ENCODE measurements at places on chromosomes 3 and 15. TPM values are rescaled to one million over a fixed set of nuclear protein-coding genes. Genes with fewer than 3 reads are reported as not detected.
A peak's percentile ranks its signal among the peaks of the same experiment; 100 is the strongest.

The SHC4 gene
- total RNA-seq, result 1.0 TPM

The P2RY1 gene
- total RNA-seq, result 0.02 TPM

The ACP3 gene
- 0.52 TPM for total RNA-seq

The GNAT1 gene
- not detected for total RNA-seq

The CNTN3 gene
- total RNA-seq, result not detected

The APOD gene
- total RNA-seq, result not detected

The CP gene
- 2.7 TPM for total RNA-seq

The CPB1 gene
- not detected for total RNA-seq

The ZBBX gene
- total RNA-seq, result not detected

DNA sequence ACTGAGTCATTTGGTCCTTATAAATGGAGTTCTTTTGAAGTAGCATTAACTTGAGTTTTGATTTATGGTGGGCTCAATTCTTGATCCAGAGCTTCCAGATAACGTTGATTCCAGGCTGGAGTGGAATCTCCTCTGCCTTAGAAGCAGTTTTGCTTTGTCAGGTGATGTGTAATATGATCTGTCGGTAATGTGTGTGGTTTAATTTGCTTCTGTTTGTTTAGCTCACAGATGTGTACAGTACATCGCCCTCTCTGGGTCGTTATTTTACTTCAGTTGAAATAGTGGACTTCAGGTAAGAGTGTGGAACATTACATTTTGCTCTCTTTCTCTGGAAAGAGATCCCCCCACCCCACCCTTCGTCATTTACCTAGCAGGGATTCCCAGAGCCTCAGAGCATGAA, 23.1 kb downstream of the C3orf52 start:
- no peak for DNase-seq

- DNase-seq, result no peak
Measured at GRCh38 chr3:25872200-25872877, 82.4 kb downstream of the OXSM start.

- DNase-seq, result no peak
Measured at GRCh38 chr3:95265129-95265528, 1202.3 kb downstream of the NSUN3 start.

DNA sequence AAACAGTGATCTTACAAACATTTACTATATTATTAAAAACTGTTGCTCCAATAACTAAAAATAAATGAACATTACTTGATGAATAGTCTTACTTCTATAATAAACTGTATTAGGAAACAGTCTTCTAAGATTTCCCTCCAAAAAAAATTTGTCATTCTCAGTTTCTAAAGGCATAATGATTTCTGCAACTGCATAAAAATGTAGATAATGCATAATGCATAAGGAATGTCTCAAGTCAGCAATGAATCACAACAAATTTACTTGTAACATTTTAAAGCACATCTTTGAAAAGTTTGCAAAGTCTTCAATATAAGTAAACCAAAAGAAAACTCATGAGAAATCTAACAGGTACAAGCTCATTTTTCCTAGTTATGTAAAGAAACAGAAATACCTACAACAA, 113.5 kb downstream of the VPS13C start:
- DNase-seq, result peak; percentile 3

DNA sequence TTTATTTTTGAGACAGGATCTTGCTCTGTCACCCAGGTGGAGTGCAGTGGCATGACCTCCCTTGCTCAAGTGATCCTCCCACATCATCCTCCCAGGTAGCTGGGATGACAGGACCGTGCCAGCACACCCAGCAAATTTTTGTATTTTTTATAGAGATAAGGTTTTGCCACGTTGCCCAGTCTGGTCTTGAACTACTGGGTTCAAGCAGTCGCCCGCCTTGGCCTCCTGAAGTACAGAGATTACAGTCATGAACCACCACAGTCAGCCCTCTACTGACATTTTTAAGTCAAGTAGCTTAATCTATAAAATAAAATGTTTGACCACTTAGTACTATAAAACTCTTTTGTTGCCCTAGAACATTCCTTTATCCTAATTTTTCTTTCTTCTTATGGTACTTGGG, 198.8 kb downstream of the FNDC3B start:
- no peak for DNase-seq

DNA sequence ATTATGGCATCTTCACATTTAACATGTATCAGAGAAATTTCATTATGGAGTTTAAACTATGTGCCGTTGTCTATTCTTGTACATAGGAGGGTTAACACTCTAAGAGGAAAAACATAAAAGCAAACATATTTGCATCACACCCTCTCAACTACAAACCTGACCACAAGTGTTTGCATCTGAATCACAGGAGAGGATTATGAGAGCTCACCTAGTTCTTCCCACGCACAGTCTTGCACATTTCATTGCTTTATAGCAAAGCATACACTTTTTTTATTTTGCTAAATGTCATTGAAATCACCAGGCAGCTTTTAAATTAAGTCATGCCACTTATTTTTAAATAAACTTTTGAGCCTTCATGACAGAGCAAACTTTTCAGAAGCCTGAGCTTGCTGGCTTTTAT, 12.5 kb downstream of the TRAT1 start:
- no peak for DNase-seq

DNA sequence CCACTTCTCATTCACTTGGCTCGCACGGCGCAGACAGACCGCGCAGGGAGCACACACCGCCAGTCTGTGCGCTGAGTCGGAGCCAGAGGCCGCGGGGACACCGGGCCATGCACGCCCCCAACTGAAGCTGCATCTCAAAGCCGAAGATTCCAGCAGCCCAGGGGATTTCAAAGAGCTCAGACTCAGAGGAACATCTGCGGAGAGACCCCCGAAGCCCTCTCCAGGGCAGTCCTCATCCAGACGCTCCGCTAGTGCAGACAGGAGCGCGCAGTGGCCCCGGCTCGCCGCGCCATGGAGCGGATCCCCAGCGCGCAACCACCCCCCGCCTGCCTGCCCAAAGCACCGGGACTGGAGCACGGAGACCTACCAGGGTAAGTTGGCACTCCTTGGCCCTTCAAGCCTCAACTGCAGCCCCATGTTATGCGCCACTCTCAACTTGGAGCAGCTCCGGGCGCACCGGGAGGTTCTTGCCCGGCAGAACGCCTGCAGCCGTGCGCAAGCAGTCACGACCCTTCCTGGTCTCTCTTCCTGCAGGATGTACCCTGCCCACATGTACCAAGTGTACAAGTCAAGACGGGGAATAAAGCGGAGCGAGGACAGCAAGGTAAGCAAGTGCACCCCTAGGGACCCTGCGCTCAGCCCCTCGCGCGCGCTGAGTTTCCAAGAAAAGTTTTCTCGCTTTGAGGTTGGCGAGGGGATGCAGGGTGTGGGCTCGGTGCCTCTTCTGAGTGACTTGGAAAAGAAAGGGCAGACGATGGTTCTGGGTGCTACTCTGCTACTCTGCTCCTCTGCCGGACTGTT, at the start of gene BHLHE40:
Gene BHLHE40, plus strand, starts transcription at position 10 of the 801 bp plus-strand sequence. Its CDS starts 282 bp downstream, at position 292.
- DNase-seq, result peak; percentile 27

- no peak for DNase-seq
Measured at GRCh38 chr3:33993631-33994030, 195.2 kb downstream of the PDCD6IP start.

DNA sequence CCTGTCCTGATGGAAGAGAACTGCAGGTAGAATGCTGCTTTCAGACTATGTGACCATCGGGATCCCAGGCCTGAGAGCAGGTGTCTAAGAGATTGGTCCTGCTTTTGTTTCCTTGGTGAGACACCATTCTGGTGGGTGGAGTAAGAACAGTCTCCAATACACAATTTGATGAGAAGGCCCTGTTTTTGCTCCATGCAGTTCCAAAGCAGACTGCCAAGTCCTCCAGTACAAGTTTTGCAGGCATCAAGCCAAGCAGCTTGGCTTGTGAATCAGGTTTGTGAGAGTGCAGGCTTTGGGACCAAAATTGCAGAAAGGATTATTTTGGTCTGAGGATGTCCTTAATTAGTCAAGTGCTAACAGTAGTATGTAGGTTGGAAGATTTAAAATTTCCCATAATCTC, 381.6 kb downstream of the FOXP1 start:
- peak; percentile 14 for DNase-seq

GRCh38 chr3:133527081-133527715, 46.3 kb upstream of the CDV3 start:
- peak; percentile 84 for DNase-seq

GRCh38 chr15:70262591-70263274, 165.0 kb upstream of the TLE3 start:
- no peak for DNase-seq

DNA sequence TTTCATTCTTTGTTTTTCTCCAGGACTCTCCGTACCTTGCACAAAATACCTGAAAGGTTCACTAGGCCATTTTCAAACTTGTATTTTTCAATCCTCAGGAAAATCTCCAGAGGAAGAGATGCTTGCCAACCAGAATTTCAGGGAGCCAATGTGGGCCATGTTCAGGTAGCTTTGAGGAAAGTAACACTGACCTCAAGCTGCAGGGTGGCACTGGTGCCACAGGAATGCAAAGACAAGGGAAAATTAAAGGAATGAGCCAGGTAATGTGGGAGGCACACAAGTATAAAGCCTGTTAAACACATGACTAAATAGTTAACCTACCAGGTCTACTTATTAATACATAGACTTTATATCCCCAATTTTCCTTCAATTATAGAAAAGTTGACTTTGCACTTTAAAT, 51.9 kb upstream of the GAP43 start:
- peak; percentile 6 for DNase-seq

DNA sequence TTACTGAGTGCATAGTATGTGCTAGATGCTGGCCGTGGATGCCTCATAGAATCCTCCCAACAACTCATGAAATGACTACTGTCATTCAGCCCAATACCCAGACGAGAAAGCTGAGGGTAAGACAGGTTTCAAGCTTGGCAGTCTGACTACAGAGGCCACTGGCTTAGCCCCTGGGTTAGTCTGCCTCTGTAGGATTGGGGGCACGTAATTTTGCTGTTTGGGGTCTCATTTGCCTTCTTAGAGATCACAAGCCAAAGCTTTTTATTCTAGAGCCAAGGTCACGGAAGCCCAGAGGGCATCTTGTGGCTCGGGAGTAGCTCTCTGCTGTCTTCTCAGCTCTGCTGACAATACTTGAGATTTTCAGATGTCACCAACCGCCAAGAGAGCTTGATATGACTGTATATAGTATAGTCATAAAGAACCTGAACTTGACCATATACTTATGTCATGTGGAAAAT, 1.0 kb upstream of the CCR5 start:
- no peak for DNase-seq

DNA sequence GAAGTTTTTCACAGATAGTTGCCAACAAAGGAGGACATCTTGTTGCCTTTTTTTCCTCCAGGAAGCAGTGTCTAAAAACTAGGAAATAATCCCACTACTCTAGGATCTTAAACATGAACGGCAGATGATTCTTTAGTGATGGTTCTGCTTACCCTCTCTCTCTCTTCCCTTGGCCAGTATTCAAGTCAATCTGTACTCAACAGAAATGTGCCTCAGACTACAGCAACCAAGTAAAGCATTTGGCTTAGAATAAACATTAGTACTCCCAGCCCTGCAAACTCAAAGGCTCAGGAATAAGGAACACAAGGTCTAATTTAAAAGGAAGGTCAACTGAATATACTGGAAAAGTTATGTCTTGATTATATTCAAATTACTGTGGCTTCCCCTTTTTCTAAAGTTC, 8.7 kb downstream of the NPTN start:
- no peak for DNase-seq

GRCh38 chr15:96720251-96720650, 389.8 kb downstream of the NR2F2 start:
- DNase-seq, result no peak

DNA sequence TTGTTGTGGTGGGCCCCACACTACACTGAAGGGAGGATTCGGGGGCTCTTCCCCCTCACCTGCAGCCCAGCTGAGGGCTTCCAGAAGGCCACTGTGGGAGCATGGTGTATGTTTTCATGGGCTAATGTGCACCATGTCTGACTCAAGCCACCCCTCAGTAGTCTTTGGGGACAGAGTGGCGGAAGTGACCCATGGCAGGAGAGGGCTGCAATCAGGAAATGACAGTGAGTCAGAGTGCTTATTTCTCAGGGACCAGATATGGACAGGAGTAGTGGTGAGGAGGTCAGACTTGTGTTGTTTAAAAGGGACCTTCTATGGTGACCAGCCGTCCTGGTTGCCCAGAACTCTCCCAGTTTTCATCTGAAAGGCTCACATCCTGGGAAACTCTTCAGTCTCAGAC, 32.8 kb upstream of the SLC9A9 start:
- peak; percentile 9 for DNase-seq

GRCh38 chr15:70483513-70483912, 279.8 kb downstream of the UACA start:
- DNase-seq, result no peak

DNA sequence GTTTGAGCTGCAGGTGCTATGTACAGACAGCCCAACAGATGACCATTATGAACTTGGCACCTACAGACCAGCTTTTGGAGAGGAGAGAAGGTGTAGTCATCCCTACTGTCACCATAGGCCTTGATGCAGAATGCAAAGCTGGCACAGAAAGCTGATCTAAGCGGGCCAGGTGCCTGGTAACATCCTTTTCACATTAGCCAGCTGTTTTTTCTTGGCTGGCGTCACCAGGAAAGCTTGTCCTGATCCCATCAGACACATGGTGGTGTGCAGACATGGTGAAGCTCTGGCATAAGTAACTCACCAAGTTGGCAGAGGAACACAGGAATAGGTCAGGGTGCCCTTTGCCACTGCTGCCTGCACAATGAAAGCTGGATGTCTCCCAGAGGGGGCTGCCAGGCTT, 97.2 kb upstream of the MB21D2 start:
- no peak for DNase-seq

DNA sequence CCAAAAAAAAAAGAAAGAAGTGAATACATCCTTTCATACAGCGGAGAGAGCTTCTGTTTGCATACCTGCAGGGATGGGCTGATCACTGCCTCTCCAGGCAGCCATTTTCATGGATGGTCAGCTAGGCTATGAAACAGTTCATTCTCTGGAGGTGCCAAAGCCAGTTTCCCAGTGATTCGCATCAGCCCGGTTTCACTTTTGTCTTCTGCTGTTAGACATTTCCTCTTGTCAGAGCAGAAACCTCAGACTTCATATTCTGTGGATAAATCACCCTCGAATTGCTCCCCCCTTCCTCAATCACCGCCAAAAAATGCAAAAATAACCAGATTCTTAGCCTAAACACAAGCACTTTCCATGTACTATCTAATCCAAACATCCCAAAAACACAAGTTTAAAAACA, 225.6 kb downstream of the ADAMTS9 start:
- DNase-seq, result peak; percentile 85

DNA sequence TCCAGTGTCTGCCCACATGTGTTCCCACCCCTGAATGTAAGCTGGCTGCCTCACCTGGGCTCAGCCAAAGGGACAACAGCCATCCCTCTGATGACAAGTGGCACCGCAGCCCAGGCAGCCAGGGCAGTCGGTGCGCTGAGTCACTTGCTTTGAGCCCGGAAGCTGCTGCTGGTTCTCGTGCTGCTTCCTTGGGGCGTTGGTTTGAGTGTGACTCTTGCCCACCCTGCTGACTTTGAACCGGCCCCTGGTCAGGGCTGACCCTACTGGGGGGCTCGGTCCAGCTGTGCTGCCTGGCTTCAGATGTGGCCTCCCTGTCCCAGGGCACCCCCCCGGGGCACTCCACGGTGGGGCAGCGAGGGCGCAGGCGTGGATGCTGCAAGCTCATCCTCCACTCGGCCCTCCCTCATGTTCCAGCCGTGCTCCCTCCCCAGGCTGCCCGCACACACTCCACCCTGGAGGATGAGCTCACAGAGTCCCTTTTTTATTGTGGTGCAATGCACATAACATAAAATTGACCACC, 62.1 kb downstream of the EFCAB12 start:
- no peak for DNase-seq

Measured in M059J (cell line).